ENCODE measurements at places on chromosomes 4 and X.

GRCh38 chrX:7191681-7192110, 43.7 kb upstream of the PUDP start:
- H3K27me3 ChIP-seq: no peaks in the 10 kb centered on the region
- no peak overlapping the region for H3K4me3 ChIP-seq
- H3K27ac ChIP-seq: no peak overlapping the region
- H3K36me3 ChIP-seq: no peaks in the 10 kb centered on the region
- H3K4me1 ChIP-seq: no peaks in the 10 kb centered on the region
- DNase-seq: no peak

GRCh38 chr4:40192114-40193015, 4.5 kb upstream of the RHOH start:
- H3K4me3 ChIP-seq: no peak overlapping the region
- H3K36me3 ChIP-seq: no peaks in the 10 kb centered on the region
- no peak for DNase-seq
- no peaks in the 10 kb centered on the region for H3K4me1 ChIP-seq

GRCh38 chr4:47659342-47659741, 174.3 kb downstream of the ATP10D start:
- H3K36me3 ChIP-seq: no peaks in the 10 kb centered on the region
- no peaks in the 10 kb centered on the region for H3K4me1 ChIP-seq
- no peak overlapping the region for H3K27ac ChIP-seq
- no peak overlapping the region for H3K4me3 ChIP-seq

DNA sequence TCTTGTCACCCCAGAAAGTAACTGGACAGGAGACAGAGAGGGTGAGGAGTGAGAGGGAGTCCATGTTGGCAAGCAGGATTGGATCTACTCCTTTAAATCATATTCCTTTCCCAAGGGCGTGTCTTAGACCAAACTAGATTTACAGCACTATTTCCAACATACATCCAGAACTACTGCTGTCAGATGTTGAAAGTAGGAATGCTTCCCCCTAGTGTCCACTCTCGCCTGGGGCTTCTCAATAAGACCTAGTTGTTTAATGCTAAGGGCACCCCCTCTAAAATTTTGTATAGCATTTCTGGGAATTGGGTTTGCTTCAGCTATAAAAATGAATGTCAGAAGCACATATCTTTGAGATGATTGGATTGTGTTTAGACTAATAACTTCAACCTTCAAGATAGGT, 13.3 kb downstream of the OFD1 start:
- no peak overlapping the region for H3K27ac ChIP-seq
- no peak overlapping the region for H3K4me3 ChIP-seq
- no peaks in the 10 kb centered on the region for H3K27me3 ChIP-seq
- peaks cover 13% of the 10 kb centered on the region for H3K36me3 ChIP-seq
- H3K4me1 ChIP-seq: no peaks in the 10 kb centered on the region
- no peak for DNase-seq

DNA sequence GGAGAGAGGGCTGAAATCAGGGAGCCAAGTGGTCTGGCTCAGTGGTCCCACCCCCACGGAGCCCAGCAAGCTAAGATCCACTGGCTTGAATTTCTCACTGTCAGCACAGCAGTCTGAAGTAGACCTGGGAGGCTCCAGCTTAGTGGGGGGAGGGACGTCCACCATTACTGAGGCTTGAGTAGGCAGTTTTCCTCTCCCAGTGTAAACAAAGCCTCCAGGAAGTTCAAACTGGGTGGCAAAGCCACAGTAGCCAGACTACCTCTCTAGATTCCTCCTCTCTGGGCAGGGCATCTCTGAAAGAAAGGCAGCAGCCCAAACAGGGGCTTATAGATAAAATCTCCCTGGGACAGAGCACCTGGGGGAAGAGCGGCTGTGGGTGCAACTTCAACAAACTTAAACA, 88.1 kb downstream of the NPFFR2 start:
- no peaks in the 10 kb centered on the region for H3K36me3 ChIP-seq
- no peak for DNase-seq
- H3K27me3 ChIP-seq: no peaks in the 10 kb centered on the region
- H3K4me1 ChIP-seq: no peaks in the 10 kb centered on the region

DNA sequence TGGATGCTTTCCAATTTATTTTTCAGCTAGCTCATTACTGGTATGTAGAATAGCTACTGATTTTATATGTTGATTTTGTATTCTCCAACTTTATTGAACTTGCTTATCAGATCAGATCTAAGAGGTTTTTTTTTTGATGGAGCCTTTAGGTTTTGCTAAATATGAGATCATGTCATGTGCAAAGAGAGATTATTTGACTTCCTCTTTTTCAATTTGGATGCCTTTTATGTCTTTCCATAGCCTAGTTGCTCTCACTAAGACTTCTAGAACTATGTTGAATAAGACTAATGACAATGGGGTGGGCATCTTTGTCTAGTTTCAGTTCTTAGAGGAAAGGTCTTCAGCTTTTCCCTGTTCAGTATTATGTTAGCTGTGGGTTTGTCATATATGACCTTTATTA, 11.7 kb downstream of the MAGEE1 start:
- H3K27ac ChIP-seq: no peak overlapping the region
- DNase-seq: no peak
- no peak overlapping the region for H3K4me3 ChIP-seq
- H3K36me3 ChIP-seq: no peaks in the 10 kb centered on the region

DNA sequence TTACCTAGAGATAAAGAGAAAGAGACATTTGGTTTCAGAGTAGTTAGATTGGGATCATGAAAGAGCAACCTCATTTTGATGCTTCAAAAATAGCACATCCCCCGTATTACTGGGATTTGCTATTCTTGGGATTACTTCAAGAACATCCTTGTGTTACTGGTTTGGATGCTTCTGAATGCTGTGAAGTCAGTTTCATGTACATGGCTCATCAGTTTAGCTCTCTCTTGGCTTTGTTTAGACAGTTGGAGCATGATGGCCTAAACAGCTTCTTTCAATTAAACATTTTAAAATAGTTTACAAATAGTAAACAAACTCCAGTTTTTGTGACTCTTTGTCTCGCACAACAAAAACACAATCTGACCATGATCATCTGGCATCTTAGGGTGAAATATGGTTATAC, 23.9 kb downstream of the HTT start:
- H3K36me3 ChIP-seq: peaks cover 24% of the 10 kb centered on the region
- H3K4me3 ChIP-seq: no peak overlapping the region
- H3K4me1 ChIP-seq: no peaks in the 10 kb centered on the region
- DNase-seq: no peak
- H3K27ac ChIP-seq: no peak overlapping the region

- DNase-seq: no peak
- no peaks in the 10 kb centered on the region for H3K4me1 ChIP-seq
- no peak overlapping the region for H3K27ac ChIP-seq
- no peaks in the 10 kb centered on the region for H3K27me3 ChIP-seq
- H3K4me3 ChIP-seq: no peak overlapping the region
Measured at GRCh38 chrX:21996872-21997455, 35.2 kb upstream of the PHEX start.

DNA sequence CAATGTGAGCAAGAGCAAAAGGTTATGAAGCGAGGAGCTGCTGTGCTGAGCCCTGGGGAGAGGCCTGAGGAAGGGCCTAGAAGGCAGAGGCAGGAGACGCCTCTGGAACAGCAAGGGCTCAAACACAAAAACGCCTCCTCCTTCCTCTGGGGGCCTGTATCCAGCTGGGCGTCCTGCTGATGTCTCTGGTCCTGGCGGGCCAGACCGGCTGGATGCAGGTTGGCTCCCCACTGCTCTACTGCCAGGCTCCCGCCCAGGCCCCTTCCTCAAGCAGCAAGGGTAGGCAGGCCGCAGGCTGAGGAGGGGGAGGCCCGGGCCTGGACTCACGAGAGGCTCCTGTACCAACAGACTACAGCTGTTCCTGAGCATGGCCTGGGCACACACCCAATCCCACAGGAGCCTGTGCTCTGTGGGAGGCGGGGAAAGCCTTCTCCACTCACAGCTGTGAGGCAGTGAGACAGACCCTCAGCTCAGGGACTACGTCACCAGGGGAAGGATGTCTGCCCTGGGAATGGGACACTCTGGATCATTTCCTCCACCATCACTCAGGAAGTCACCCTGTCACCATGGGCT, 2.3 kb downstream of the HAUS7 start:
- H3K4me1 ChIP-seq: peaks cover 11% of the 10 kb centered on the region
- DNase-seq: no peak
- H3K4me3 ChIP-seq: no peak overlapping the region
- H3K27me3 ChIP-seq: no peaks in the 10 kb centered on the region
